ENCODE measurements at places on chromosomes 11 and 22.
A peak's percentile ranks its signal among the peaks of the same experiment; 100 is the strongest.

- no peak for DNase-seq
These were observed 32.0 kb upstream of the SERPIND1 start for GRCh38 chr22:20741634-20742581.

DNA sequence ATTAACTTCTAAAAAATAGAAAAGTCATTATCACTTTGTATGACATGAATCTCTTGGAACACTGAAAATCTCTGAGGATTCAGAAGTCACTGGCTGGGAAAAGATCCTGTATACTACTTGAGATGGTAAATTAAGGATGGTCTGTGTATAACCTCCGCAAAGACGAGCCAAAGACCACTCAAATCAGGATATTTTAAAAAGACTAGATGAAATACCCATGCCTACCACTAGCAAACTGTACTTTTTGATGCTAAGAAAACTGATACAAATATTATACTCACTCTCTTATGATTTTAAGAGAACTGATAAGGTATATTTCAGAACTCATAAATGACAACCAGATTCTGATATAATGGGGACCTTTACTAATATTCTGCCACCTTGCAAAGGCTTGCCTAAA, 78.6 kb upstream of the APOA1 start:
- DNase-seq, result no peak

DNA sequence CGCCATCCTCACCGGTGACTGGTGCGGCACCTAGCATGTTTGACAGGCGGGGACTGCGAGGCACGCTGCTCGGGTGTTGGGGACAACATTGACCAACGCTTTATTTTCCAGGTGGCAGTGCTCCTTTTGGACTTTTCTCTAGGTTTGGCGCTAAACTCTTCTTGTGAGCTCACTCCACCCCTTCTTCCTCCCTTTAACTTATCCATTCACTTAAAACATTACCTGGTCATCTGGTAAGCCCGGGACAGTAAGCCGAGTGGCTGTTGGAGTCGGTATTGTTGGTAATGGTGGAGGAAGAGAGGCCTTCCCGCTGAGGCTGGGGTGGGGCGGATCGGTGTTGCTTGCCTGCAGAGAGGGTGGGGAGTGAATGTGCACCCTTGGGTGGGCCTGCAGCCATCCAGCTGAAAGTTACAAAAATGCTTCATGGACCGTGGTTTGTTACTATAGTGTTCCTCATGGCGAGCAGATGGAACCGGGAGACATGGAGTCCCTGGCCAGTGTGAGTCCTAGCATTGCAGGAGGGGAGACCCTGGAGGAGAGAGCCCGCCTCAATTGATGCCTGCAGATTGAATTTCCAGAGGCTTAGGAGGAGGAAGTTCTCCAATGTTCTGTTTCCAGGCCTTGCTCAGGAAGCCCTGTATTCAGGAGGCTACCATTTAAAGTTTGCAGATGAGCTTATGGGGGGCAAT, 1.1 kb downstream of the NEAT1 start:
- no peak for DNase-seq

DNA sequence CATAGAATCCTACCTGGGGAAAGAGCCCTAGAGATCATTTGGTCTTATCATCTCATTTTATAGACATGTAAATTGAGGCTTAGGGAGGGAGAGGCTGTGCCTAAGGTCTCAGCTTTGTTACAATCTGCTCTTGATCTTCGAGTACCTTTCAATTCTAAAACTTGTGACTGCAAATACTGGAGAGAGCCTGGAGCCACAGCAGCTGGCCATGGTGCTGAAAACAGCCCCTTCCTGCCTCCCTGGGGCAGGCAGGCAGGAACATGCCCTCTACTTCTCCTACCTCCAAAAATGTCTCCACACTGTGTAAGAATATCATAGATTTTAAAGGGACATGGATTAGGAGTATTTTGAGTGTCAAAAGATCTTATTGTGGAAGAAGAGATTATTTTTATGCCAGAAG, 52.2 kb downstream of the C22orf42 start:
- peak; percentile 3 for DNase-seq

GRCh38 chr11:65314501-65315203, at the start of gene CDC42EP2:
Gene CDC42EP2, plus strand, starts transcription at chr11:65314866. Its CDS starts 6,033 bp downstream, at chr11:65320899.
- no peak for DNase-seq

DNA sequence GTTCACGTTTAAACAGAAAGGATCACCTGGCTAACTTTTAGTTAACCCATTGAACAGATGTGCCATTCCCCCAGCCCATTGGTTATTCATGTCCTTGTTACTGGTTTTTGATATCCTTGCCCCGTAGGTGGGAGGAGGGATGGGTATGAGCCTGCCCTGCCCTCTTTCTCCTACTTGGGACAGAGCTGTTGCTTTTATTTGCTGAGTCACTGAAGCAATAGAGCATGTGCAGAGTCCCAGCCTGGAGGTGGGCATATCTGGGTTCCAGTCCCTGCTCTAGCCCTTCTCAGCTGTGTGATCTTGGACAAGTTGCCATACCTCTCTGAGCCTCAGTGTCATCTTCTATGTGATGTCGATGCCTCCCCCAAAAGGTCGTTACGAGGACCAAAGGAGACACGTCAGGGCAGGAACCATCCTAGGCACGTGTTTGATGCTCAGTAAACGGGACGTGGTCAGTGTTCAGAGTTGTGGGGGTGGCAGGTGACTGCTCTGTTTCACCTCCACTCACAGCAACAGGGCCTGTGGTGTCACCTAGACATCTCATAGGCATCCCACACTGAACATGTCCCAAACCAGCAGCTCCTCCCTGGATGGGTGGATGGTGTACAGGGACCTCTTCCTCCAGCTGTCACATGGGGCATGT, 61.0 kb downstream of the BMAL1 start:
- no peak for DNase-seq

DNA sequence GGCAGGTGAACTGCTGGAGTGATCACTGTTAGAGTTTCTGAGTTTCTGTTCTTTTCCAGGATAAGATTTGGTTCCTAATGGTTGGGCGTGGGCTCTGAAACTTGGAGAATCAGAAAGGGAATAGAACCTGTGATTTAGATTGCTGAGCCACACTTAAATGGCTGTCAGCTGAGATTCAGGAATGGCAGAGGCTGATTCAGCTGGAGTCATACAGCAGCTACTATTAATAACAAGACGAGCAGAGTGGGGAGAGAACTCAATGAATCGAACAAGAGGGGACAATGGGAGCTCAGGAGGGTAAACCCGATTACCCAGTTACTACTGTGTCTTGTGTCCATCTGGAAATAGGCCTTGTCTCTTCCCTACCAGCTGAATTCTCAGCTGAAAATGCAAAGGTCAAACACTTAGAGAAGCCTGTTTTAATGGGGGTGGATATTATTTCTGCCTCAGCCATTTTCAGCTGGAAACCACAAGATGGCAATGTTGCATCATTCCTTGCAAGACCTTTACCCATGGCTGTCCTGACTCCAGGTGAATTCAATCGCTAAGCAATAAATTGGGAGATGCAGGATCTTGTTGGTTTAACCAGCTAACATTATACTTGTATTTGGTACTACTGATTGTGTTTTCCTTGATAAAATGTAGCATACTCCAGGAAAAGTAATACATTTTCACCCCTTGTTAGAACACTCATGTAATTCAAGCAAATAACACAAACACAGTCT, 104.5 kb upstream of the RAG2 start:
- DNase-seq, result peak; percentile 65

All from left renal cortex interstitium (tissue), 4 donors.